ENCODE measurements at places on chromosomes 2 and 18.

DNA sequence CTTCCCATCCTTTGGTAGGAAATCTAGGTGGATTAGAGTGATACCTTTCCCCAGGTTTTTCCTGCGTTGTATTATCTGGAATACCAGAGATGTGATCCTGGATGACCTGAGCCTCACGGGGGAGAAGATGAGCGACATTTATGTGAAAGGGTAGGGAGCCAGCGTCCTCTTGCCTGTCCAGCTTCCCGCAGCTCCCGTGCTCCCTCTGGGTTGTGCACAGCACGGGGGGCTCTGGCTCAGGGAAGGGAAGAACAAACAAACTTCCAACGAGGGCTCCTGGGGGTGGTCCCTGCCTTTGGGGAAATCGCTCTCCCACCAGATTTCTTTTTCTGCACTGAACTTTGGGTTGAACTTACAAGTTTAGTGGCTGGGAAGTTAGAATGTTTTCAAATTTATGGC lies 215.7 kb downstream of the DYSF start:
- DNase-seq, result no peak

DNA sequence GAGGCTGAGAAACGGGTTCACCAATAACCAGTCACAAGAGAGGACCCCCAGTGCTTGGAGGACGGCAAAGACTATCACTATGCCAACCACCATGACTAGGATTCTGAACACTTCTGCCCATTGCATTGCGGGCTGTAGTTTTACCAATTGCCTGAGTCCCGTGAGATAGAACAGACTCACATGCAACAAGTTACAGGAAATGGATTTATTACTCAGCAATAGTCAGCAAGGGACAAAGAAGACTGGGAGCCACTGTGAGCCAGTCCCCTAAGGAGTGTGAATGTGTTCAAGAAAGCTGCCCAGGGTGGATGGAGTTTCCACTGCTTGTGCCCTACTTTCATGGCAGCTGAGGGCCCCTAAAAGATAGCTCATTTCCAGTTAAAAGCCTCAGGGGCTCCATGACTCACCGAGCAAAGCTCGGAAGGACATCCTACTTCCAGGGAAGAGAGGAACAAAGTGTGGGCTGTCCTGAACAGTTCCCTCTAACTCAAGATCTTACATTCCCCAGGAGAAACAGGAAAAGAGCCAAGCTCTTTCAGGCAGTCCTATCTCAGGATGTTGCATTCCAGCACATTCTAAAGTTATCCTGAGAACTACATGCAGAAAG lies 54.4 kb downstream of the SLC4A3 start:
- no peak for DNase-seq

GRCh38 chr18:28808373-28808772 lies 631.4 kb upstream of the CDH2 start:
- DNase-seq, result no peak

DNA sequence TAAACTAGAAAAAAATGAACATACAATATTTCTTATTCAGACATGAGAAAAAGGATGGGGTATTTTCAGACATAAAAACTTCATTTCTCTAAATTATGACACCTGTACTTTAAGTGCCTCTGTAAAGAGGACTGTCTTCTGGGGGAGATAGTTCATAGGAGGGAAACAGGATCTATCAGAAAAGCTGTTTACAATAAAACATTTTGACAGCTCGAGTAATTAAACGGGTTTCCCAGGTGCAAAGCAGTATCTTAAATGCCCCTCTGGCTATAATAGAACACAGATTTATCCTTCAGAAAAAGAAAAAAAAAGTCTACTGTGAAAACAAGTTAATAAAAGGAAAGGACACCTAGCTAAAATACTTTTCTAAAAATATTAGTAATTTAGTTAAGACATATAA lies 311.4 kb upstream of the UBE2E3 start:
- no peak for DNase-seq

DNA sequence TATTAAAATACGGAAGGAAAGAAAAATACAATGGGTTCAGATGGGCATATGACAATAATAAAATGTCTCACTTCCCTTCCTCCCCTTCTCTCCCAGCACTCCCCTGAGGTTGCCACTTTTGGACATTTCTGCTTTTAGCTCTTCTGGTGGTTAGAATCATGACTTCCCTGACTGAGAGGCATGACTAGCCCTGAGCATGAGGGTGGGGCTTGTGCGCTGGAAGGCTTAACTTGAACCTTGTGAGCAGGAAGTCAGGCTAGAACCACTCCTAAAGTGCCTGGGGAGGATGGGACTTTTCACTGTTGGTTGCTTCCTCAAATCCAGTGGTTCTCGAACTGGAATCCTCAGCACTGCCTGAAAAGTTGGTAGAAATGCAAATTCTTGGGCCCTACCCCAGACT lies 19.7 kb upstream of the ARHGAP25 start:
- peak; percentile 54 for DNase-seq

DNA sequence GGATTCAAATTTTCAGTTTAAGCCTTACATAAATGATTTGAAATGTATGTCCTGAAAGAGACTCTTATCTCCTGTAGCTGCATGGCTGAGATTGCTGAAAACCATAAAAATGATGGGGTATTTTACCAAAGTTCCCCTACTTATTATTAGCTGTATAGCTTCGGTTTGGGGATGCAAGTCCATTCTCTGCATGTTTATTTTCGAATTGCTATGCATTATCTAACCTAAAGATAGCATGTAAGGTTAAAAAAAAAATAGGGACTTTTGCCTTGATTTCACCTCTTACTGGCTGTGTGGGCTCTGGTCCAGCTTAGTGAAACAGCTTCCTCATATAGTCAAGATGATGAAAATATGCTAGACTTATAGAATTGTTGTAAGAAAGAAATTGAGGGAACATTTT lies 14.0 kb upstream of the ACOXL start:
- DNase-seq, result no peak

- DNase-seq, result no peak
Observed at GRCh38 chr2:20515290-20516220, 68.7 kb downstream of the RHOB start.

DNA sequence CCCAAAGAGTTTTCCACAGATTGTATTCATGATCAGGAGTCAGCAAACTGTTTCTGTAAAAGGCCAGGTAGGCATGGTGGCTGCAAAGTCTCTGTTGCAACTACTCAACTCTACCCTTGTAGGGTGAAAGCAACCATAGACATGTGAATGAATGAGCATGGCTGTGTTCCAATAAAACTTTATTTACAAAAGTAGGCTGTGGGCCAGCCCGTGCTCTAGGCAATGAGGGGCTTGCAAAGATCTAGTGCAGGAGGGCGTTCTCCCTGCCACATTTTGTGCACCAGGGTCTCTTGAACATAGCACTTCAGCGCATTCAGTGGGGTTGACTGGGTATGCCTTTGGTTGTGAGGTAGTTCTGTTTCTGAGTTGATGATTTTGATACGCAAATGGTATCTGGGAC lies 85.8 kb downstream of the ST6GAL2 start:
- DNase-seq, result no peak

- DNase-seq, result peak; percentile 61
Observed at GRCh38 chr2:174771631-174772471, 7.6 kb upstream of the CHRNA1 start.

GRCh38 chr2:95159690-95160449 lies at the start of gene ZNF514:
ZNF514 (minus strand) TSS chr2:95159848; CDS start chr2:95153253, 6,595 bp downstream.
- DNase-seq, result peak; percentile 72
